ENCODE measurements at places on chromosomes 16 and 17.
A peak's percentile ranks its signal among the peaks of the same experiment; 100 is the strongest.

- DNase-seq: no peak
Measured at GRCh38 chr17:7078711-7079110, 1.3 kb downstream of the CLEC10A start.

GRCh38 chr16:1093284-1094123 is 2.5 kb downstream of the C1QTNF8 start:
- no peak for DNase-seq

GRCh38 chr16:75789237-75789636 is 62.9 kb upstream of the CPHXL start:
- DNase-seq: no peak

DNA sequence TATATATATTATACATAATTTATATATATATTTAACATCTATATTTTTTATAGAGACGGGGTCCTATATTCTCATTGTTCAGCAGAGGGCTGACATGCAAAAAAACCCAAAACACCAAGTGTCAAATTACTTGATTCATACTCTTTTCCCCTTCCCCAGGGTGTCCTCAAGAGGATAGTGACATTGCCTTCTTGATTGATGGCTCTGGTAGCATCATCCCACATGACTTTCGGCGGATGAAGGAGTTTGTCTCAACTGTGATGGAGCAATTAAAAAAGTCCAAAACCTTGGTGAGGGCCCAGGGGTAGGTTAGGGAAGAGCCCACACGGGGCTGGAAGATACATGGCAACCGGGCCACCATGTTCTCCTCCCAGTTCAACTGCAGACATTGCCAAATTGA is 11.0 kb downstream of the ITGAM start:
- no peak for DNase-seq

GRCh38 chr17:61524319-61524718 is 66.7 kb downstream of the NACA2 start:
- DNase-seq: no peak

GRCh38 chr17:27293898-27294688 is at the start of gene WSB1:
WSB1 (plus strand) TSS chr17:27294114; CDS start chr17:27294396, 282 bp downstream.
- DNase-seq: peak; percentile 94

- DNase-seq: no peak
Measured at GRCh38 chr16:2841606-2842339, 11.7 kb downstream of the ZG16B start.

- DNase-seq: no peak
Measured at GRCh38 chr16:51816929-51817328, 665.9 kb upstream of the SALL1 start.

- no peak for DNase-seq
Measured at GRCh38 chr17:49932901-49933300, 36.1 kb upstream of the DLX4 start.

DNA sequence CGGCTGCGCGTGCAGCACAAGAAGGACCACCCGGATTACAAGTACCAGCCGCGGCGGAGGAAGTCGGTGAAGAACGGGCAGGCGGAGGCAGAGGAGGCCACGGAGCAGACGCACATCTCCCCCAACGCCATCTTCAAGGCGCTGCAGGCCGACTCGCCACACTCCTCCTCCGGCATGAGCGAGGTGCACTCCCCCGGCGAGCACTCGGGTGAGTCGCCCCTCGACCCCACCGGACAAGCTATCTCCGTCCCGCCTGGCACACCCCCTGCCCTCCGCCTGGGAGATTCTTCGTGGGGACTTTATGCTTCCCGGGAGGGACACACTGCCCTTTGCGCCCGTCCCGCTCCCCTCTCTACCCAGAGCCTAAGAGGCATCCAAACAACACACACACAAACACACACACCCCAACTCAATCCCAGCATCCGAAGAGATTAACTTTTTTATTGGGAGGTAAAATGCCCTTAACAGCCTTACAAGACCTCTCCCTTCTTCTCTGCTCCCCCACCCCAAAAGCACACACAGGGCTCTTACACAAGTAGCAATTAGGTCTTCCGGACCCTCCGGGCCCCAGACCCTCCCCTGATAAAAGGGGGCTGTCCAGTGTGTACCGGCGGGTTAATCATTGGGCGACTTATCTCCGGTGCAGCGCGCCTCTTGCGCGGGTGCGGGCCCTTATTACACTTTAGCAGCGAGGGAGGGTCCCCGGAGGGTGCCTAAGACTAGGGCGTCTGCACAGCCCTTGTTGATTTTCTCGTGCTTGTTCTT is 2.1 kb downstream of the SOX9 start:
- DNase-seq: no peak

GRCh38 chr17:80598813-80599545 is 54.3 kb downstream of the RPTOR start:
- no peak for DNase-seq

- no peak for DNase-seq
Measured at GRCh38 chr16:55155815-55156214, 168.2 kb upstream of the IRX6 start.

GRCh38 chr17:66779237-66779606 is 55.7 kb upstream of the CACNG5 start:
- no peak for DNase-seq

GRCh38 chr17:12666718-12667117 is 1.0 kb downstream of the MYOCD start:
- no peak for DNase-seq

DNA sequence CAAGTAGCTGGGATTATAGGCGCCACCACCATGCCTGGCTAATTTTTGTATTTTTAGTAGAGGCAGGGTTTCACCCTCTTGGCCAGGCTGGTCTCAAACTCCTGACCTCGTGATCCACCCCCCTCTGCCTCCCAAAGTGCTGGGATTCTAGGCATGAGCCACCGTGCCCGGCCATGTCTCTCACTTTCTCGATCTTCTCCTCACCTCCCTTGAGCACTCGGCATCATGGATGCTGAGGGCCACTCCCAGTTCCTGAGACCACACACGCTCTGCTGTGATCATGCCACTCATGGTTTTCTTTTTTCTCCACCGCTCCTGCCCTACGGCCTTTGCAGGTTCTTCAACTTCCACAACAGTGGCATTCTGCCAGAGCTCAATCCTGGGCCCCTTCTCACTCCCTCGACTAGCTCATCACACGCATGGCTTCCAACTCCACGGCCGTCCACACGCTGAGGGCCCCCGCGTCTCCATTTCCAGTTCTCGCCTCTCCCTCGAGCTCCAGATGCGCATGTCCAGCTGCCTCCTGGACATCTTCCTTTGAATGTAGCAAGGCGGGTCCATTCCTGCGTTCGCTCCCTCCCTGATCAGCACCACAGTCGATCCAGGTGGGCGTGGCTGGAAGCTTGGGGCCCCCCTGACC is 5.5 kb upstream of the NCBP3 start:
- no peak for DNase-seq

GRCh38 chr17:30323895-30324319 is 9.9 kb downstream of the TMIGD1 start:
- no peak for DNase-seq

DNA sequence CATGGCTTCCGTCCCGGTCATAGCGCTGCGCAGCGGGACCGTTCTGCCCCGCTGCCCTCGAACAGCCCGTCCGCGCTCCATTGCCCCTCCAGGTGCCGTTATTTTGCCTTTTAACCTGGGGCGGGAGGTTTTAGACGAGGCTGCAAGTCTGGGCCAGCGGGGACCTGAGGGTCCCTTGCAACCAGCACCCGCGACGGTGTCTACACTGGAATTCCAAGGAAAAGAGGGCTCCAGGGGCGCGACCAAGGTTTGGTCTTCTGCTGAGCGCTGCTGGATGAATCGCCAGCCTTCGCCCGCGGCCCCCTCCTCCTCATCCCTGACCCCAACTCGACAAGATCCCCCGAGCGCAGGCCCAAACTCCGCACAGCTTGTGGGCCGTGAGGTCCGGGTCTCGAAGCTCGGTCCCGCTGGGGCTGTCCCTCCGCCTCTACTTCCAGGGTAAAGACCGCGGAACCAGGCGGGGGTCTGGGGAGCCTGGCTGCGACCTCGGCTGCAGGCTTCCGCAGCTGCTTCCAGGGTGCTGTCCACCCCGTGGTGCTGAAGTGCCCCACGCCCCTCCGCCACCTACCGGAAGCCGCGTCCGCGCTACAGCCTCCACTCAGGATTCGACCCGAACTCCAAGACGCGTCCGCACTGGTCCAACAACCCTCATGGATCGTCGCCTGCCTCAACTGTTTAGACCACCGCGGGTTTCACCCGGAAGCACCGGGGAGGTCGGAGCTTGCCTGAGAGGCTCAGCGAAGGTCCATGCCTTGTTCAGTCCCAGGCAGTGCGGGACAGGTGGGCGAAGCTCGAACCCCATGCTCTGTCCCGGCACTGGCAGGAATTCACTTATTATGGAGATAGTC is 10.1 kb upstream of the CA4 start:
- peak; percentile 69 for DNase-seq

DNA sequence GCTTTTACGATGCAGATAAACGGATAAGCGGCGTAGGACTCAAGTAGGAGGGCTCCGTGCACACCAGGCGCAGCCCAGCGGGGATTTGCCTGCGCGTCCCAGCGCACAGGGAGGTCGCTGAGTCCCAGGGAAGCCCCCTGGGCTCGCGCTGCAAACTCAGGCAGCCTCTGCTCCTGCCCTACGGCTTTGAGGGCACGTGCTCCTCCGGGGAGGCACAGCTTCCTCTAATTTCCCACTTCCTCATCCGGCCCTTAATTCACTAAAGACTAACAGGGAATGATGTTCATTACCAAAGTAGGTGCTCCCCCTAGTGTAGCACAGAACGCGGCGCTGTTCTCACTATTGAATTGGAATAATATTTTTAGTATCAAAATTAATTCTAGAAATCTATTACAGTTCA is 825.4 kb downstream of the KCNJ18 start:
- no peak for DNase-seq

DNA sequence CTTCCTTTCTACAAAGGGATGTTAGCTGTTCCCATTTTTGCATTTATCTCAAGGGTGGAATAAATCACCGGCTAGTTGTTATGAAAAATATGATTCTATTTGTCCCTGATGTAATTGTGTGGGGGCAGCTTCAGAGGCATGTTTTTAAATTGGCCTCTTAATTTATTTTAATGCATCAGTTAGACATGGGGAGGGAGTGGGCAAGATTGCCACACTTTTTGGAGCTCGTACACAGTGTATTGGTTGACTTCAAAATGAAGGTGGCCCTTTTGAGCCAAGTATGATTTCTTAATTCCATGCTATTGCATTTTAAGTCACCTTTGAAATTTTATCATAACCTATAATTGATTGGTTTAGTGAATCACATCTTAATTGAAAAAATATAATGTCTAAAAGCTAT is 223.7 kb downstream of the CDH11 start:
- DNase-seq: no peak

GRCh38 chr17:7478276-7479212 is 887 bp downstream of the ZBTB4 start:
- peak; percentile 60 for DNase-seq

DNA sequence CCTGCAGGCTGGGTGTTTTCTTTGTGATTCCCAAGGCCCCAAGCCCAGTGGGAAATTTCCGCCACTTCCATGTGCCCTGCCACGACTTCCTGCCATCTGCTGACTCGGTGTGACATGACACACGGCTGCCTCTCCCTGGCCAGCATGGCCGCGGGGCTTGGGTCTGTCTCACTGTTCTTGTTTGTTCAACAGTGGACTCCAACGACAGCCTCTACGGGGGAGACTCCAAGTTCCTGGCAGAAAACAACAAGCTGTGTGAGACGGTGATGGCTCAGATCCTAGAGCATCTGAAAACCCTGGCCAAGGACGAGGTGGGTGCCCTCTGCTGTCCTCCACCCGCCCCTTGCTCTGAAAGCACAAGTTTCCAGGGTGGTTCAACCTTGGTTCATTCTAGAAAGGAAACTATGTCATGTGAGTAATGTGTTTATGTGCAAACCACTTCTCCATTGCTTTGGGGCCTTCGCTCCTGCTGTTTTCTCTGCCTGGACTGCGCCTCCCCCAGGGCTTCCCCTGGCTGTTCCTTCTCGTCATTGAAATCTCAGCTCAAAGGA is 26.8 kb downstream of the KNOP1 start:
- DNase-seq: no peak

DNA sequence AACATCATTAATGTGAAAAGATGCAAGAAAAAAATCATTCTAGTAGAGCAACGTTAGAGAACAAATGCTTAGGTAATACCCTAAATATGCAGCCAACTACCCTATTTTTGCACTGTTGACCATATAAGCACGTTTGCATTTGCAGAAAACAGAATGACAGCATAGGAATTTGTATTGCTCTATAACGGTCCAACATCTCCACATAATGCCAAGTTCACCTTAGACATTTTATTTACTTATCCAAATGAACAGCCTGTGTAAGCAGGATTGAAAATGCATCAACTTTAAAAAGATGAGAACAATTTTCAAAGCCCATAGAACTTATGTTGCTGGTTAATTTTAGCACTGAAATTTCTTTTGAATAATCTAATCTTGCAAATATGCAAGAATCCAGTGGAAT is 19.1 kb upstream of the RSL1D1 start:
- no peak for DNase-seq

DNA sequence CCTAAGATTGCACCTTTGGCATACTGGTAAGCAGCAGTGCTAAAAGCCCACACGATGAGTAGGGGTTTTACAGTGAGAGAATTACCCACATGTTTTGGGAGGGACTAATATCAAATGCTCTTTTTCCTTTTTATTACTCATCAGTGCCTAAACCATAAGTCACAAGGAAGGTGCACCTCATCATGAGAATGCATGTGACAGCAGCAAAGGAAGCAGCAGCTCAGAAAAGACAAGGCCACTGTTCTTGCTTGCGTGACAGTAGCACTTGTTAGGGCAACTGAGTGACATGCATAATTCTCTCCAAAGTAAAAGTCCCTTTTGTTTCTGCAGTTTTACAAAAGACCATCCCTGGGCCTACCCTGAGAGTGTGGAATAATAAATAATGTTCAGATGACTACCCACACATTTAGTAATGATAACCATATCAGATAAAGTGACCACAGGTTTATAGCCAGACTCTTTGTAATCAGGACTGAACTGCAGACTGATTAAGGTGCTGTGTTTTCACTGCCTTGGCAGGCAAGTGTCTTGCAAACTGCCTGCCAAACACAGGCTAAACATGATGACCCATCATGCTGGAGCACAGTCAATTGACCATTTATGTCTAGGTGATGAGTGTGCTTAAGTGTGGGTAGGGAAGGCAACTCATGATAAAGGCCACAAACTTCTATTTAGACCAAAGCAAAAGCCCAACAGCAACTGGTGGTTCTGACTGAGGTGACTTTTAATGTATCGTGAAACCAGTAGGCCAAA is 1751.4 kb downstream of the TP53TG3F start:
- no peak for DNase-seq

DNA sequence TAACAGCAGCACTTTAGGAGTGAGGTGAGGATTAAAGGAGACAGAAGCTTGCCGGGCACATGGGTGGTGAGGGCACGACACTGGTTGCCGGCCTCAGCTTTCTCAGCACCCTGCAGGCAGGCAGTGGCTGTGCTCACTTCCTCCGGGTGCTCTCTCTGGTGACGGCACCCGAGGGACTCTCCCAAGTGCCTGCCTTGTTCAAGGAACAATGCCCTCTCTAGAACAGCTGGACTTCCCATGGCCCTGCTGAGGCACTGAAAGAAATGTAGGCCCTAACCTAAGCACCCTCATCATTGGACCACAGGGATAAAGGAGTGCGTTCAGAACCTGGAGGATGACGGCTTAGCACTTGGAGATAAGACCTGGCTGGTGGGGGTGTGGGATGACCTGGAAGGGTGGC is 72.7 kb downstream of the N4BP1 start:
- DNase-seq: no peak

GRCh38 chr17:35377706-35378105 is 4.3 kb upstream of the SLFN11 start:
- no peak for DNase-seq

GRCh38 chr16:67537270-67537635 is 8.6 kb downstream of the RIPOR1 start:
- DNase-seq: no peak
